ENCODE measurements at places on chromosomes 16 and 17. TPM values are rescaled to one million over a fixed set of nuclear protein-coding genes. Genes with fewer than 3 reads are reported as not detected.
A peak's percentile ranks its signal among the peaks of the same experiment; 100 is the strongest.

GRCh38 chr17:17710728-17711541 is 29.7 kb downstream of the RAI1 start:
- H3K27me3 ChIP-seq, result no peaks in the 10 kb centered on the region
- H3K36me3 ChIP-seq, result no peaks in the 10 kb centered on the region
- no peak overlapping the region for H3K4me3 ChIP-seq
- DNase-seq, result no peak
- peak overlapping the region; percentile 51 for H3K27ac ChIP-seq

DNA sequence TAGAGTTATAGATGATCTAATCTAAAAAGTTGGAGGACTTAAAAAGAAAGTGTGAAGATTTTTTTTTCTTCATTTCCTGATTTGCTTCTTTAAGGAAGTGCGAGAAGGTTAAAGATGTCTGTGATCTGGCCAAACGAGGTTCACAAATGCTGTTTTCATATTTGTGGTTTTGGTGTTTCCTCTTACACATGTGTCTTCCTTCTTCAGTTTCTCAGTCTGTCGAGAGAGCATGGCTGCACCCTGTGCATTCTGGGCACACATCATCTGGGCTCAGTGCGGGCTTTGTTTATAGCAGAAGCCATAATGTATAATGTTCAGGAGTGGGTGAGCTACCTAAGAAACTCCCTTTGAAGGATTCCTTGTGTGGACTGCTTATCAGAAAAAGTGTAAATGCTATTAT is 260.4 kb upstream of the TBX2 start:
- no peaks in the 10 kb centered on the region for H3K27me3 ChIP-seq
- peaks cover 4% of the 10 kb centered on the region for H3K4me1 ChIP-seq
- no peak overlapping the region for H3K4me3 ChIP-seq

DNA sequence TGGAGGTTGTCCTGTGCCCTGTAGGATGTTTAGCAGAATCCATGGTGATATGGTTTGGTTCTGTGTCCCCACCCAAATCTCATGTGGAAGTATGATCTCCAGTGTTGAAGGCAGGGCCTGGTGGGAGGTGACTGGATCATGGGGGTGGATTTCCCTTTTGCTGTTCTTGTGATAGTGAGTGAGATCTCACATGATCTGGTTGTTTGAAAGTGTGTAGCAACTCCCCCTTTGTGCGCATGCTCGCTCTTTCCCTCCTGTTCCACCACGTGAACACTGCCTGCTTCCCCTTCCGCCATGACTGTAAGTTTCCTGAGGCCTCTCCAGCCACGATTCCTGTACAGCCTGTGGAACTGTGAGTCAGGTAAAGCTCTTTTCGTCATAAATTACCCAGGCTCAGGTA is 61.9 kb downstream of the ARHGAP17 start:
- H3K36me3 ChIP-seq, result peaks cover 93% of the 10 kb centered on the region
- H3K27me3 ChIP-seq, result no peaks in the 10 kb centered on the region
- H3K4me3 ChIP-seq, result no peak overlapping the region
- no peak overlapping the region for H3K27ac ChIP-seq

GRCh38 chr17:54505404-54505803 is 395.2 kb upstream of the TOM1L1 start:
- H3K36me3 ChIP-seq, result no peaks in the 10 kb centered on the region
- no peak for DNase-seq
- H3K27ac ChIP-seq, result no peak overlapping the region
- no peaks in the 10 kb centered on the region for H3K27me3 ChIP-seq
- H3K4me1 ChIP-seq, result no peaks in the 10 kb centered on the region

GRCh38 chr17:77420804-77421629 is 280.2 kb downstream of the SEC14L1 start:
- H3K27me3 ChIP-seq, result no peaks in the 10 kb centered on the region
- H3K4me3 ChIP-seq, result no peak overlapping the region
- no peak for DNase-seq

DNA sequence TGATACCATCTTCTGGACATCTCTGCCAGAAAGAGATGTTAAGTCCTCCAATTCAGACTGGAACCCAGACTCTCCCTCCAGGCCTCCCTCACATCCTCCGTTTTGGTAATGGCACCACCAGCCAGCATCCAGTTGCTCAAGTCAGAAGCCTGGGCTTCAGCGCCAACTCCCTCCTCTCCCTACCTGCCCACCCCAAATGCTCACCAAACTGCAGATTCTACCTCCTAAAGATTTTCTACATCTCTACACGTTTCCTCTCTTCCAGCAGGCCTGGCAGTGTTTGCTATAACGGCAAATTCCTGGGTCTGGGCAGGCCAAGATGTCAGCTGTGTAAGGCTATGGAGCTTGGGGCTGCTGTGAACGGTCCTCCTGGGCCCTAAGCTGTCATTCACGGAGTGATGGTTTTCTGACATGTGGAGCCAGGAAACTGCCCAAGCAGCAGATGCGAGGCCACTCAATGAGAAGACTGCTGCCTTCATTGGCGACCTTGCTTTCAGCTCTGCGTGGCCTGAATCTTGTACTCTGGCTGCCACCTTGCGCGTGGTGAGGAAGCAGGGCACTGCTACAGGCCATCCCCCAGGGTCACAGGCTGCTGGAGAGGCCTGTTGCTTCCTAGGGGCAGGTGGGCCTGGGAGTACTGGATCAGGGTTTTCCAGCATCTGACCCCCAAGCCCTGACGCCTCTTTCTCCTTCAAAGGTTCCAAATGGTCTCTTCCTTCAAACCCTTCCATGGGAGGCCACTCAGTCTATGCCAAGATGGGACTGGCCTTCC is 37.7 kb downstream of the TBX4 start:
- H3K27me3 ChIP-seq, result peaks cover 4% of the 10 kb centered on the region
- no peak for DNase-seq
- H3K4me1 ChIP-seq, result peaks cover 4% of the 10 kb centered on the region
- no peaks in the 10 kb centered on the region for H3K36me3 ChIP-seq
- no peak overlapping the region for H3K27ac ChIP-seq

- peaks cover 12% of the 10 kb centered on the region for H3K4me1 ChIP-seq
- H3K27ac ChIP-seq, result peak overlapping the region; percentile 31
- no peaks in the 10 kb centered on the region for H3K27me3 ChIP-seq
Measured at GRCh38 chr17:30104575-30105339, 11.9 kb upstream of the NSRP1 start.

The TP53TG3D gene
- total RNA-seq, result not detected

The ELMO3 gene
- total RNA-seq, result 77.6 TPM

The SLC35G6 gene
- not detected for total RNA-seq

The EFNB3 gene
- total RNA-seq, result 6.2 TPM
